Forelimb muscle (tissue), 1 donor: ENCODE measurements at places on chromosomes 16 and 17. TPM values are rescaled to one million over a fixed set of nuclear protein-coding genes. Genes with fewer than 3 reads are reported as not detected.

The RSAD1 gene
- 37.3 TPM for polyA plus RNA-seq

The SAMD14 gene
- polyA plus RNA-seq, result 4.3 TPM

The ITGA2B gene
- 2.9 TPM for polyA plus RNA-seq

The WDR81 gene
- polyA plus RNA-seq, result 14.5 TPM

The HAP1 gene
- polyA plus RNA-seq, result 0.04 TPM

The RHBDF1 gene
- 38.1 TPM for polyA plus RNA-seq

The RIPOR1 gene
- 46.5 TPM for polyA plus RNA-seq

The YPEL2 gene
- 16.0 TPM for polyA plus RNA-seq

The POLG2 gene
- 26.6 TPM for polyA plus RNA-seq

DNA sequence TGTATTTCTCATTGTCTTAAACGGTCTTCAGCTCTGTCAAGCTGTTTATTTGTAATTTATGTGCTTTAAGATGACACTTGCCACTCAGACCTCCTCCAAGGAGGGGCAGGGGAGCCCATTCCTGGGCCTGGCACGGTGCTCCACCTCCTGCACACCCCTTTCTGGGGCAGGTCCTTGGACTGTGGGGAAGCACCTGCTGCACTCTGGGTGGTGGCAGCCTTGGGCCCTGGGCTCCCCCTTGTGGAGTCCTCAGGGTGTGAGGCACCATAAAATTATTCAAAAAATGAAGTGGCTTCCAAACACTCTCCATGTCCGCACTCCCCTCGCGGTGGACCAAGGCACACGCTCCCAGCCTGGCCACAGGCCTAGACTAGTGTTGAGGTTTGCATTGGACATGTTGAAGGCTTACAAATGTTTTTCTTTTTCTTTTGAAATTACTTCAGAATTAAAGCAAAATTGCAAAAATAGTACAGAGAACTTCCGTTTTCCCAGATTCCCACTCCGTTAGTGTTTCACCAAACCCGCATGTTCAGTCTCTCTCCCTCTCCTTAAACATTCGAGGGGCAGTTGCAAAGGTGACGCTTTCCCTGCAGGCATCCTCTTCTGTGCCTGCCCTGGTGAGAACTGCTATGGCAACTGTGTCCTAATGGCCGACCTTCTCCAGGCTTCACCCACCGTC is 32.4 kb downstream of the FOXK2 start:
- DNase-seq, result no peak

GRCh38 chr17:21228111-21228510 is 14.2 kb upstream of the TMEM11 start:
- DNase-seq, result no peak

GRCh38 chr16:24728891-24729242 is 584 bp upstream of the TNRC6A start:
- DNase-seq, result no peak

DNA sequence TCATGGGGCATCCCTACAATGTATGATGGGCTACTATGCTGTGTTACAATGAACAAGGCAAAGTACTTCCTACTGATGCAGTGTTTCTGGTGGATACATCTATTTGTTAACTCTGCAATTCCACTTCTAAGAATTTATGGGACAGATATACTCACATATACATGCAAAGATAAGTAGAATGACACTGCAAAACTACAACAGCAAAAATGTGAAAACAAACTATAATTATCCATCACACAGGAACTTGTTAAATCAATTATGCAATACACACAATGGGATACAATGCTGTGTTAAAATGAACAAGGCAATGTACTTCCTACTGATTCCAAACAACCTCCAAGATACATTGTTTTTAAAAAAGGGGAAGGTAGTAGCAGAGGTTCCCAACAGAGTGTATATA is 3.2 kb downstream of the DDX52 start:
- DNase-seq, result no peak

DNA sequence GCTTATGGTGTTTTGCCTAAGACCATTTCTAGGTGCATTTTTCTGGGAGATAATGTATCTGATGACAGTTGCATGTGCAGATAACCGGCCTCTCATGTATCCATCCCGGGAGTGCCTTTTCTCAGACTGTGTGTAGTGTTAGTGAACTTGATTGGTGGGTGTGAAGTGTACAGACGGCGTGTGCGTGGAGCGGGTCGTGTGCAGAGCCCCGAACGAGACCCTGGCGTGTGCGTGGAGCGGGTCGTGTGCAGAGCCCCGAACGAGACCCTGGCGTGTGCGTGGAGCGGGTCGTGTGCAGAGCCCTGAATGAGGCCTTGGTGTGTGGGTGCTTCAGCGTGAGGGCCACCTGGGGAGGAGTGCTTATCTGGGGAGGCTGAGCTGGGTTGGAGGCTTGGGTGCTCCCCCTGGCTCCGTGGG is 28.9 kb upstream of the ZNF750 start:
- DNase-seq, result no peak

GRCh38 chr16:28497386-28497785 is 2.9 kb downstream of the APOBR start:
- no peak for DNase-seq

GRCh38 chr16:70713824-70714223 is 28.0 kb upstream of the MTSS2 start:
- DNase-seq, result no peak

GRCh38 chr16:15457958-15458357 is 23.6 kb downstream of the BMERB1 start:
- no peak for DNase-seq

GRCh38 chr16:74868035-74868434 is 93.4 kb upstream of the FA2H start:
- DNase-seq, result no peak

GRCh38 chr16:2090481-2090776 is 42.6 kb downstream of the TSC2 start:
- DNase-seq, result no peak

- DNase-seq, result peak; percentile 34
These were observed 117.1 kb upstream of the AXIN2 start for GRCh38 chr17:65678546-65678945.

DNA sequence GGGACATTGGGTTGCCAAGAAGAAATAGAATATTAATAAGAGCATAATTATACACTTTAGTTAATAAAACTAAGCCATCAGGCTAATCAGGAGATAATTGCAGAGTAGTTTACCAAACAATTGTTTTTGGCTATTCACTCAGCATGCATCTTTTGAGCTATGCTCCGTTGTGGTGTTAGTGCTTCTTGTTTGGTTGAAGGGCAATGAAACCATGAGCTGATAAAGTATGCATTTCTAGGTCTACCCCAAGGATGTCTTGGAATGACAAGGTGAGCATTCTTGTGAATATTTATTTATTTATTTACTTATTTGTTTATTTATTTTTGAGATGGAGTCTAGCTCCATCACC is 6.4 kb downstream of the HLF start:
- no peak for DNase-seq

GRCh38 chr17:49746791-49747490 is 17.0 kb downstream of the FAM117A start:
- DNase-seq, result no peak

- no peak for DNase-seq
These were observed 51.5 kb downstream of the LDHD start for GRCh38 chr16:75065149-75065505.

DNA sequence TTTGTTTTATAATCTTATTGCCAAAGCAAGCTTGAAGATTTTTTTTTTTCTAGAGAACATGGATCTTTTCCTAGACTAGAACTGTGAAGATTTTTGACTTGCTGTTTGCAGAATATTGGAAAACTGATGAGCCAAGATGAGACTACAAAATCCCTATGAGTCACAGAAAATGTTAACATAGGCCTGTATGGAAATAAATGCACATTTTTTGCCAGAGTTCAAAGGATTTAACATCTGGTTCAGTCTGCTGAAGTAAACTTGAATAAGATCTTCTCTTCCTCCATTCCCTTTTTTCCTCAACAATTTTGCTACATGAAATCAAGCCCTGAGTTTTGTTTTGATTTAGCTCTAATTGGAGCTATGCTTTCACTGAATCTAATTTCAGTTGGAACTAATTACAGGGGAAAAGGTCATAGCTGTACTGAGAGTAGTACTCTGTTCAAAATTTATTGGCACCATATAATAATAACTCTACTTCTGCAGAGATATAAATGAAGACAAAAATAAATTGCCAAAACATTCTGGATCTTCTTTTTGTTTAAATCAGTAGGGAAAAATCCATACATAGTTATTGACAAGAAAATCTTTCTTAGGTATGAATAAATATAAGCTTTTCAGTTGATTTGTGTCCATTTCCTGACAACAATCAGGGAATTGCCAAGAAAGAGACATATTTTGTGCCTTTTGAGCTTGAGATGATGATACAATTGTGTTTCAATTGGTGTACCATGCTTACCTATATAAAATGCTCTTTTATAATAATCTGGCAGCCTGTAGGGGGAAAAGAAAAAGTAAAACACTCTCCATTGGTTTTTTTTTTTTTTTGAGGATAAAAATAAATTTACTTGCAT is 387.5 kb upstream of the GOT2 start:
- peak; percentile 59 for DNase-seq

DNA sequence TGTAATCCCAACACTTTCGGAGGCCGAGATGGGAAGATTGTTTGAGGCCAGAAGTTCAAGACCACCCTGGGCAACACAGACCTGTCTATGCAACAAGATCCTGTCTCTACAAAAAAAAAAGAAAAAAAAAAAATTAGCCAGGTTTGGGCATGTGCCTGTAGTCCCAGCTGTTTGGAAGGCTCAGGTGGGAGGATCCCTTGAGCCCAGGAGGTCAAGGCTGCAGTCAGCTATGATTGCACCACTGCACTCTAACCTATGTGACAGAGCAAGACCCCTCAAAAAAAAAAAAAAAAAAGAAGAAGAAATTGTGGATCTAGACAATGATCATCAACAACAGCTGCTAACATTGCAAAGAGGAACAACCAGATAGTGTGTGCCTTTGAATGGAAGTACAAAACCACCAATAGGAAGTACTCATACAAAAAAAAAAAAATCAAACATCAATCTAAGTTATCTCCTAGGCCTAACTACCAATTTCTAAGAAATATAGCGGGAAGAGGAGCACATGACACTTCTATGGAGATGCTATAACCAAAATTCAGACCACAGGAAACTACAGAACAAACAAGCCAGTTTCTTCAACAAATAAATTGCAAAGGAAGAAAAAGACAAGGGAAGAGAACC is 258.7 kb downstream of the MRTFB start:
- DNase-seq, result no peak

DNA sequence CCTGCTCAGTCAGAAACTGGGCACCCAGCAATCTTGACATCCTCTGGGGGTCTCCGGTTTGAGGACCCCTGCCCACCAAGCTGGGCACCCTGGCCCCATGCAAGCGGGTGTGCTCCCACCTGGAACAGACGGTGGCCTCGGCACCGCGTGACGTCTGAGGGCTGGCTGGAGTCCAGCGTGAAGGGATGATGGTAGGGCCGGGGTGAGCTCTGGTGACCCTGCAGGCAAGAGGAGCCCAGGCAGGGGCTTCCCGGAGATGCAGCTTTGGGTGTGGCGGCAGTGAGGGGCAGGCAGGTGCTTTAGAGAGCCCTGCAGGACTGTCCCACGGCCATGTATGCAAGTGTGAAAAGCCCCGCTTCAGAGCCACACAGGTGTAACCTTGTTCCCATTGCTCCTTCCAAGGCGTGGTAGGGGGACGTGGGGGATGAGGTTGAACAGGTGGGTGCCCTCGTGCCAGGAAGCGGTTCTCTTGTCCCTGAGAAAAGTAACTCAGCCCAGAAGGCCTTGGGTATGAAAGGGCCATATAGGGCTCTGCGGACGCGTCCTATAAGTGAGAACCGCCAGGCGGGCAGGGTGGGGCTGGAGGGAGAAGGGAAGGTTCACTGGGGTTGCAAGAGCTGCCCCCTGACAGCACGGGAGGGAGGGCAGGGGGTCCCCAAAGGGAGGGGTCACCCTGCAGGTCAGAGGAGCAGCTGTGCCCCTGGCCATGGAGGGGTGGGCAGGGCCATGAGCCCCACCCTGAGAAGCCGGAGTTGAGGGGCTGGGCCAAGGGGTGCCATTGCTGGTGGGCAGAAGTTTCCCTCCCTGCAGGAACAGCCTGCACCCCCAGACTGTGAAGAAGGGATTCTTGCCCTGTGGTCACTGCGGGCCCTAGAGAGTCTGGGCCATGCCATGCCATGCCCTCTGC is 9.2 kb downstream of the RGS11 start:
- DNase-seq, result no peak

DNA sequence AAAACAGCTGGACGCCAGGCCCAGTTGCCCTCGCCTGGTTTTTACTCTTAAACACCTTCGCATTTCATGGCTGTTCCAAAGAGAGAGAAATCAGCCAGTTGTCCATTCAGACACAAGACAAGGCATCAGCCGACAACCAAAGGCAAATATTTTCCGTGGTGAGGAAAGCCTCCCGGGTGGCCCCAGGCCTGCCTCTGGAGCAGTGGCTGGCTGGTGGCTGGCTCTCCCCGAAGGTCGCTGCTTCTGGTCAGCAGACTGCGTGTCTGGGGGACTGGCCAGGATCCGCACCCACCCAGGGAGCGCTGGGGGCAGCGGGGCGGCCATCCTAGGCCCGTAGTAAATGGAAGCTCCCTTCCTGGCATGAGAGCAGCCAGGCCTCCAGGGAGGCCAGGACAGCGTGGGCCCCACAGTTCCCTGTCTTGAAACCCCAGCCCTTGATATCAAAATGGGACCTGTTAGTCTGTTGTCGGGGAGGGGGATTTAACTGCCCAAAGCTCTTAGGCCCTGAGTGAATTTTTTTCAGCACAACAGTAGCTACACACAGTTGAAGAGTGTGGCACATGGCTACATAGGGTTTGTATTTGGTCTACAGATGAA is 57.7 kb downstream of the SREBF1 start:
- DNase-seq, result no peak

- no peak for DNase-seq
These were observed 29.0 kb upstream of the HOXB13 start for GRCh38 chr17:48757524-48757961.

DNA sequence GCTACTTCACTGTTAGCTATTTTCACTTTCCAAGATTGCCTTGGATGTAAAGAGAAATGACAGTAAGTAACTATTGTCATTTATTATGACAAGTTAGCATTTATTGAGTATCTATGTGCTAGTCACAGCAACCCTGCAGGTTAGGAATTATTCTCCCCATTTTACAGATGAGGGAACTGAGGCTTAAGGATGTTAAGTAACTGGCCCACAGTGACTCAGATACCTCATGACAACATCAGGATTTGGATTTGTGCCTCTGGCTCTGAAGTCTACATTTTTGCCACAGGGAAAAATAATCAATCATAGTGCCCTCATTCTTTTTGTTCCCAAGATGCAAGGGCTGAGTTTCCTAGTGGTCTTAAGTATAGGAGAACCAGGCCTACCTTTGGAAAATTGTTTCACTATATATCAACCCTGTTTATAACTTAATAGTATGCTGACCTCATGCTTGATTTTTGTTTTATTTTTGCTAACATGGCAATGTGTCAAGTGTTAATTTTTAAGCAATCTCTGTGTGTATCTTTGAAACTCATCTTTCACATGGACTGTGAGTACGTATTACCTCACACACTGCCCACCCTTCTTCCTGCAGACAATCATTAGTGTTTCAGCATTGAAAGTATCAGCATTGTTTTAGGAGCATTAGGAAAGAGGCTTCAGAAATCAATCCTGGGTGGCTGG is 105.0 kb downstream of the TANGO6 start:
- no peak for DNase-seq
